ENCODE measurements at places on chromosomes 3 and 15. TPM values are rescaled to one million over a fixed set of nuclear protein-coding genes. Genes with fewer than 3 reads are reported as not detected.

Gene WDR49
- total RNA-seq, result 0.04 TPM

Gene WNT5A
- total RNA-seq, result not detected

Gene PEX11A
- 13.9 TPM for total RNA-seq

Gene HRH1
- total RNA-seq, result not detected

Gene CLRN1
- not detected for total RNA-seq
